Fibroblast of skin of left biceps (primary cell): ENCODE measurements at places on chromosomes 16 and 17.

DNA sequence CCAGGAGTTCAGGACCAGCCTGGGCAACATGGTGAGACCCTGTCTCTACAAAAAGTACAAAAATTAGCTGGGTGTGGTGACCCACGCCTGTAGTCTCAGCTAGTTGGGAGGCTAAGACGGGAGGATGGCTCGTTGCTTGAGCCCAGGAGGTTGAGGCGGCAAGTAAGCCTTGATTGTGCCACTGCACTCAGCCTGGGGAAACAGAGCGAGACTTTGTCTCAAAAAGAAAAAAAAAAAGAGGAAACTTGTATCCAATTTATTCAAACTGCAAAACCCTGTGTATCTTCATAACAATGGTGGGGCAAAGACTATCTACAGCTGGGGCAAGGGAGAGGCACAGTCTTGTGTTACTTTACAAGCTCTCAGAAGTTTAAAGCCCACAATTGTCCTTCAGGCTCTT, 21.5 kb downstream of the GRB7 start:
- no peak for DNase-seq

DNA sequence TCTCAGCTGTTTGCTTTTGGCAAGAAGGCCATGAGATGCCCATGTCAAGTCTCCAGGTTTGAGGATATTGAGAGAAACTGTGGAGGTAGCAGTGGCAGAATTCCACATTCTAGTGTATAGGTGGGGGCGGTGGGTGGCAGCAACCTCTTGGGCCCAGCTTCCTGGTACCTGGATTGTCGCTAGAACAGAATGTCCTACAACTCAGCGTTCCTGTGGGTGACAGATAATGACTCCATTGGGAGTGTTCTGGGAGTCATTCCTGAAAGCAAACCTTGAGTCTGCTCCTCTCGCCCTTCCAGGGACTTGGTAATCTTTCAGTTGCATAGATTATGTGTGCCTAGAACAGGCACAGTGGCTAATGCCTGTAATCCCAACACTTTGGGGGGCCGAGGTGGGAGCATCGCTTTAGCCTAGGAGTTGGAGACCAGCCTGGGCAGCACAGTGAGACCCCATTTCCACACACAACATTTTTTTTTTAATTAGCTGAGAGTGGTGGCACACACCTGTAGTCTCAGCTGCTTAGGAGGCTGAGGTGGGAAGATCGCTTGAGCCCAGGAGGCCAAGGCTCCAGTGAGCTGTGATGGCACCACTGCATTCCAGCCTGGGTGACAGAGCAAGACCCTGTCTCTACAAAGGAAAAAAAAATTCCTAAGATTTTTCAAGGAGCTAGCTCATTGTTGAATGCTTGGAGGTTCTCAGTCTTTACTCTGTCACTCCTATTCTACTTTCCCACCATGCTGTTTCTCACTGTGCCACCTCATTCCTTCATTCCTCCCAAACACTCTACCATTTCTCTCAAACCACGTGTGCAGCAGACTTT, 37.9 kb upstream of the METTL16 start:
- DNase-seq, result no peak

GRCh38 chr16:70302745-70303144, 3.8 kb downstream of the DDX19B start:
- no peak for DNase-seq

GRCh38 chr17:11300738-11301137, 59.7 kb downstream of the SHISA6 start:
- no peak for DNase-seq

GRCh38 chr17:80991645-80992076, at the start of gene CHMP6:
Gene CHMP6, plus strand, starts transcription at chr17:80991841. Its CDS starts 78 bp downstream, at chr17:80991919.
- peak; percentile 48 for DNase-seq

GRCh38 chr17:11980813-11981212, 16.5 kb downstream of the ZNF18 start:
- no peak for DNase-seq

DNA sequence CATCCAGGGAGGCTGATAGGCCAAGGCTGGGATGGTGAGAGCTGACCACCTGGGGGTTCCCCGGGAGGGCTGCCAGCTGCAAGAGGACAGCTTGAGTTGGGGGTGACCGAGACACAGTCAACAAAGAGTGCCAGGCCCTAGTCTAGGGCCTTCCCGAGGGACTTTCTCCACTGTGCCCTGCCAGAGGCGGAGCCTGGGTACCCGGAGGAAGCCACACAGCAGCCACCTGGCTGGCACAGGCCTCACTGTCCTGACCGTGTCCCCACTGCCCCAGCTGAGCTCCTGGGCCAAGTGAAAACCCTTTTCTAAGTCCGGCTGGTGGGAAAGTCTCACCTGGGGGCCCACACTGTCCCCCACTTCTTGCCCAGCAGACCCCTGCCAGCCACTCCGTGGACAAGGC, 71.9 kb upstream of the GSE1 start:
- no peak for DNase-seq

GRCh38 chr17:1110862-1111598, 68.8 kb downstream of the ABR start:
- no peak for DNase-seq

- no peak for DNase-seq
Measured at GRCh38 chr17:74530831-74531150, 484 bp downstream of the CD300LB start.

GRCh38 chr16:9334103-9334502, 242.7 kb downstream of the HAPSTR1 start:
- no peak for DNase-seq

GRCh38 chr16:80619824-80620223, 79.0 kb downstream of the DYNLRB2 start:
- DNase-seq, result no peak

- no peak for DNase-seq
Measured at GRCh38 chr16:20859699-20860098, 40.5 kb downstream of the DCUN1D3 start.

GRCh38 chr16:11252482-11252931, 3.5 kb downstream of the SOCS1 start:
- no peak for DNase-seq

GRCh38 chr17:50613007-50613992, 21.4 kb upstream of the ABCC3 start:
- no peak for DNase-seq

DNA sequence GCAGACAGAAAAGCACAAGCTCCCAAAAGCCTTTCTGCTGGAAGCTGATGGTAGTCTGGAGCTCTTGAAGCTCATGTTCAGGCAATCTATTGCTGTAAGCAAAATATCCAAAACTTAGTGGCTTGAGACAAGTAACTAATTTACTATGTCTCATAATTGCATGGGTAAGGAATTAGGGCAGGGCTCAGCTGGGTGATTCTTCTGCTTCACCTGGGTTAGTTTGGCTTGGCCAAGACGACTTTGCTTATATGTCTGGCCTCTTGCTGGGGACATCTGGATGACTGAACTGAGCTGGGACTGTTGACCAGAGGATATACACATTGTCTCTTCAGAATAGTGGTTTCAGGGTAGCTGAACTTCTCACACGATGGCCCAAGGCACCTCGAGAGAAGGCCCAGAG, 96.8 kb upstream of the WSCD1 start:
- DNase-seq, result no peak

GRCh38 chr17:63984236-63984635, 11.5 kb upstream of the SCN4A start:
- no peak for DNase-seq

GRCh38 chr17:67613961-67614360, 103.8 kb upstream of the NOL11 start:
- DNase-seq, result no peak

DNA sequence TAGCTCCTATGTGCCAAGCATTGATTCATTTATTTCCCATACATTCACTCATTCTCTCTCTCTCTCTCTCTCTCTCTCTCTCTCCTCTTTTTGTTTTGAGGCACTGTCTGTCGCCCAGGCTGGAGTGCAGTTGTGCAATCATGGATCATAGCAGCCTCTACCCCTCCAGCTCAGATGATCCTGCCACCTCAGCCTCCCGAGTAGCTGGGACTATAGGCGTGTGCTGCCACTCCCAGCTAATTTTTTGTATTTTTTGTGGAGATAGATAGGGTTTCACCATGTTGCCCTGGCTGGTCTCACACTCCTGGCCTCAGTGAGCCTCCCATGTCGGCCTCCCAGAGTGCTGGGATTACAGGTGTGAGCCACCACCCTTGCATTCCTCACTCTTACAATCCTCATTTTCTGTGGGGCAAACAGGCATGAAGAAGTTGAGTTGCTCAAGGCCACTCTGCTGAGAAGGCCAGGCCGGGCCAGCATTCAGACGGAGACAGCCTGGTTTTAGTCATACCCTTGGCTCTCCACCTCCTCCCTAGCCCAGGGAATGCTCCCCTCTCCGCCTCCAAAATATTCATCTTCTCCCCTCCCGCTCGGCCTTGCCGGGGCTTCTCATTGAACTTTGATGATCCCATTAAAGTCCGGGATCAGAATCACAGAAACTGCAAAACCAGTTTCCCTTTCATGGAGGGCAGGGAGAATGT, 765 bp upstream of the PRM2 start:
- no peak for DNase-seq

DNA sequence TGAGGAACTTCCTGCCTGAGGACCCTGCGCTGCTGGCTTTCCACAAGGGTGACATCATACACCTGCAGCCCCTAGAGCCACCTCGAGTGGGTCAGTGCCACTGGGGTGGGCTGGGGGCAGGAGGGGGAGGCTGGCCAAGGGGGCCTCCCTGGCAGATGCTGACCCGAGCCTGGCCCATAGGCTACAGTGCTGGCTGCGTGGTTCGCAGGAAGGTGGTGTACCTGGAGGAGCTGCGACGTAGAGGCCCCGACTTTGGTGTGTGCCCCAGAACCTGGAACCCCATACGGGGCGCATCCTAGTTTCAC, 26.7 kb upstream of the ALKBH5 start:
- no peak for DNase-seq

DNA sequence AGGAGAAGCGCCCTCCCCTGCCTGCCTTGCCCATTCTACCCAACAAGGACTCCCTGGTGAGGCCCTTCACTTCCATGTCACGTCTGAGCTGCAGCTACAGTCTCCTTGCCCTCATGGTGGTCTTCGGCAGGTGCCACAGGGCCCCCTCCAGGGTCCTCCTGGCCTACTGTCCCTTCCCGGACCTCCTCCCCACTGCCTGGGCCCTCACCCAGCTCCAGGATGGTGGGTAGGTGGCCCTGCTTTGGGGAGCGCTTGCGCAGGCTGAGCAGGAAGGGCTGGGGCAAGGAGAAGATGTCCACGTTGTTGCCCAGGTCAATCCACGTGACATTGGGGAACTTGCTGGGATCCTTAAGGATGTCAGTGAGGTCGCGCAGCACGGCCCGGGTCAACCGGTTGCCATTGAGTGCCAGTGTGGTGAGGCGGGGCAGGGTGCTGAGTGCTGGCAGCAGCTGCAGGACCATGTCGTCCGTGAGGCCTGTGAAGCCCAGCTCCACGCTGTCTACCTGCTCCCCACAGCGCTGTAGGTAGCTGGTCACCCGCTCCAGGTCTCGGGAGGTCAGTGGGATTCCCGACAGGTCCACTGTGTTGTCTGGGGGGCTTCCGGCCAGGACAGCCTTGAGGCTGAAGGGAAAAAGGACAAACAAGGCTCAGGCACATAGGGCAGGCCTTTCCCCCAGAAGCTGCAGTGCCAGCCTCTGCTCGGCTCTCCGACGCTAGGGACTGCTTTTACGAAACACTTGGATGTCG, 28.3 kb downstream of the TRPV2 start:
- no peak for DNase-seq

DNA sequence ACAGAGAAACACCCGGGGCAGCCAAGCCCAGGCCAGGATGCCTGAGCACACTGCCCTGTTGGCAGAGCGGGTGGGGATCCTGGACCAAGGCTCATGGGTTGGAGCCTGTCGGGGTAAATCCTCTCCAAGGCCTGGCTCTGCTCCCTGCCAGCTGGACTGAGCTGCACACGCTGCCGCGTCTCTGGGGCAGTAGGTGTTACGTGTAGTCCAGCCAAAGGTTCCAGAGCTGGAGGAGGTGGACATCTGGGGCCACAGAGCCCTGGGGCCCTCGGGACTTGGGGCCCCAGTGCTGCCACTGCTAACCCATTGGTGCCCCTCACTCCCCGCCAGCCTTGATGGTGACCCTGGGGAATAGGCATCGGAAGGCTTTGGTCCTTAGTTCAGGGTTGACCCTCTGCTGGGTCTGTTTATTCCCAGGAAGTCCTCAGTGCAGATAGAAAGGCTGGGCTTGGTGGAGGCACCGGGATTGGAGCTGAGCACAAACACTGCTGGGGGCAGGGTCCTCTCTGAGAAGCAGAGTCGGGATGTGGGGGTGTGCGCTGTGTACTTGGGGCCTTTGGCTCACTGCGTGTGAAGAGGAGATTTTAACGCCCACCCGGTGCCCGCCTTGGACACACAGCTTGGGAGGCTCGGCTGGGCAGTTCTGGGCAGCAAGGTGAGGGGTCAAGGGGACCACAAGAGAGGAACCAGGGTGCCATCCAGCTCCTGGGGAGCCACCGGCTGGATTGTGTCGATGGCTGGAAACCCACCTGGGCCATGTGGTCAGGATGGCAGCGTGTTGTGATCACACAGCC, 16.3 kb upstream of the CBX4 start:
- no peak for DNase-seq

GRCh38 chr17:17236295-17237025, 508 bp downstream of the FLCN start:
- no peak for DNase-seq

GRCh38 chr17:35870906-35871819, 2.5 kb upstream of the HEATR9 start:
- DNase-seq, result no peak

DNA sequence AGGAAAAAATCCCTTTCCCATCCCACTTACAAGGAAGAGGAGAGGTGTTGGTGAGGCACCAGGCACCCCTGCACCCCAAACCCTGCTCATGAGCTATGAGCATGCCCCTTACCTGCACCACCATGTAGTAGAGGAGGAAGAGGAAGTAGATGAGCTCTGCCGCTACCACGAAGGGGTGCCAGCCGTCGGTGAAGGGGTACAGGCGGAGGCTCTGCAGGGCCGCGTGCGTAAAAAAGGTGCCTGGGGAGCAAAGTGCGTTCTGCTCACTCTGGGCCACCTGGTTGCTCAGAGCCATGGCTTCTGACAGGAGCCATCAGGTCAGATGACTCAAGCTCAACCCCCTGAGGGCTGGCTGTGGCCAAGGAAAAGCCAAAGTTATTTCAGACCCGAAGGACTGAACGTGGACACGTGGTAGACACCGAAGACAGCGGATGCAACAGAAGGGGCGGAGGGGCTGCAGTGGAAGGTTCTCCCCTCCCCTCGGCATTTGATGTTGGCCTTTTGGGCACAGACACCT, 25.3 kb upstream of the GCSH start:
- no peak for DNase-seq

DNA sequence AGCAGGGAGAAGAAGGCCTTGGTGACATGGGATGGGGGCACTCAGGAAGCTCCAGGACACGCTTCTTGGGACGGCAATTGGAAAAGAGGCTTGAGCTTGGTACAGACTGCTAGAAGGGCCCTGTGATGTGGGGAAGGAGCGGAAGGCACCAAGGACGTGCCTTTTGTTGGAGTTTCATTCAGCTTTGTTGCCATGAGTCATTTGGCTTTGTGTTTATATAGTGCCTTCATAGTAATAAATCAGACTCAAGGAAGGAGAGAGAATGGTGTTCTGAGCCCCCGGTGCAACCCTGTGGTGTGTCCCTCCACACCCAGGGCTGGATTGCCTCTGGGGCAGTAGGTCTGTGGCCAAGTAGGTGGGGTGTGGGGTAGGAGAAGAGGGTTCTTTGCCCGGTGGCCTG, 7.4 kb upstream of the TBX4 start:
- no peak for DNase-seq

- peak; percentile 3 for DNase-seq
Measured at GRCh38 chr16:20385844-20386832, 18.4 kb downstream of the PDILT start.
